Activated CD4-positive, alpha-beta T cell treated with anti-CD3 and anti-CD28 coated beads for 36 hours (primary cell): ENCODE measurements at places on chromosomes 2 and 18.

DNA sequence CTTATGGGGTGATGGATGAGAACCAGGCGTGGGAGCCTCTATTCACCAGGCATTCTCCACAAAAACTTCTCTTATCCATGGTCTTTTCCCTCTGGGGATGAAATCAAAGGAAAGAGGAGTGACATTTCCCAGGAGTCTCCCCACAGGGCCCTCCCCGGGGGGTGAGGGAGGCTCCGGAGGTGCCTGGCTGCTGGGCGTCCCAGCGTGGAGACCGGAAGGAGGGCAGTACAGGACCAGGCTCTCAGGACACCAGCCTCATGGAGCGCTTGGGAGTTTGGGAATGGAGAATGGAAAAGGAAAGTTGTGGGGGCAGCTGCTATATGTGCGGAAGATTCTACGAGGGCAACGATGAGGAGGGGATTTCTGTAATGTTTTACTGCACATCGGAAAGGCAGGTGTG is 22.1 kb downstream of the CIB4 start:
- DNase-seq, result no peak

GRCh38 chr2:16553226-16553625 is 112.4 kb downstream of the CYRIA start:
- DNase-seq, result peak; percentile 40

- no peak for DNase-seq
Measured at GRCh38 chr2:241788135-241788534, 11.5 kb downstream of the GAL3ST2 start.

DNA sequence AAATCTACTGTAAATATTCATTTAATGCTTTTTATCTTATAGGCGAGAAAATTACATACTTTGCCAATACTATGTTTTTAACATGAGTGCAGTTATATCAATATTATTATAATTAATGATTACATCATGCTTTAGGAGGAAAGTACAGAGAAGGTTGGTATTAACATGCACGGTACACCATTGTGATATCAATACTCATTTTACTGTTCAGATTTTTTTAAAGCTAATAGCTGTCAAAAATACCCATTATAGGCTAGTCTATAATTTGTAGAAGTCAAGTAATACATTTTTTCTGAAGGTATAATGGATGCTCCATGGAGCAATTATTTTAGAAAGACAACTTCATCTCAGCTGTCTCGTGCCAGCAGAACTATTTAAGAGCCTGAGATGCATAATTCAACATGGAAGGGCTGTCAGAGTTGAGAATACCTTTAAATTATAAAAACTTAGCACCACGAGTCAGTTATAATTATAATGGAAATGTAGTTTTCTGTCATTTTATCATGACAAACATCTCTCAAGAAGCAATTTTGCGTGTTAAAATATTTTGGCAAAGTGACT is 1641.7 kb upstream of the ACVR2A start:
- DNase-seq, result no peak

DNA sequence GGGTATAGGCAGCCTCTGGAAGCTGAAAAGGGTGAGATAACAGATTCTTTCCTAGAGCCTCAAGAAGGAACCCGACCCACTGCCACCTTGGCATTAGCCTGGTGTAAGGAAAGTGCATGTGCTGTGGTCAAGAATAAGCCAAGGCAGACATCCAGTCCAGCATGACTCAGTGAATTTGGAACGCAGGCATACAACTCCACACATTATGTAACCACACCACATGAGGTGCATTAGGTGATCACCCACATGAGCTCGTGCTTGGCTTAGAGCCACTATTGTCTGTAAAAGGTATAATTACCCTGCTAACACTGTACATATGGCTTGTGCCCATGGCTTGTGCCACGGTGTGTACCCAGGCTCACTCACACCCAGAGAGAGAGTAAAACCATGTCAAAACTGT is 583.7 kb upstream of the HNMT start:
- DNase-seq, result no peak

- DNase-seq, result no peak
Measured at GRCh38 chr2:100887713-100888495, 68.0 kb downstream of the NPAS2 start.

DNA sequence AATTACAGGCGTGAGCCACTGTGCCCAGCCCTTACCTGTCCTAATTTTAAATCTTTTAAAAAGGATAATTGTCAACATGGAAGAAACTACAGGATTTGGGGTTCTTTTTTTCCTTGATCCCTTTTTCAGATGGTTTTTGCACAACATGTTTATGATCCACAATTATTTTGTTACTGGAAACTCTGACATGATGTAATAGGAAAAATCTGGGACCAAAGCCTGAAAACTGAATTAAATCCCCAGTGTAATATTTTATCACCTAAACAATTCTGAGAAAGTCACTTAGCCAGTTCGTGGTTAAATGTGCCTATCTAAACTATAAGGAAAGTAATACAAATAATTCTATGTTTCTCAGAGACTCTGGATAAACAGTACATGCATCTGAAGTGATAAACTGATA is 1649.7 kb downstream of the LRP1B start:
- DNase-seq, result no peak

DNA sequence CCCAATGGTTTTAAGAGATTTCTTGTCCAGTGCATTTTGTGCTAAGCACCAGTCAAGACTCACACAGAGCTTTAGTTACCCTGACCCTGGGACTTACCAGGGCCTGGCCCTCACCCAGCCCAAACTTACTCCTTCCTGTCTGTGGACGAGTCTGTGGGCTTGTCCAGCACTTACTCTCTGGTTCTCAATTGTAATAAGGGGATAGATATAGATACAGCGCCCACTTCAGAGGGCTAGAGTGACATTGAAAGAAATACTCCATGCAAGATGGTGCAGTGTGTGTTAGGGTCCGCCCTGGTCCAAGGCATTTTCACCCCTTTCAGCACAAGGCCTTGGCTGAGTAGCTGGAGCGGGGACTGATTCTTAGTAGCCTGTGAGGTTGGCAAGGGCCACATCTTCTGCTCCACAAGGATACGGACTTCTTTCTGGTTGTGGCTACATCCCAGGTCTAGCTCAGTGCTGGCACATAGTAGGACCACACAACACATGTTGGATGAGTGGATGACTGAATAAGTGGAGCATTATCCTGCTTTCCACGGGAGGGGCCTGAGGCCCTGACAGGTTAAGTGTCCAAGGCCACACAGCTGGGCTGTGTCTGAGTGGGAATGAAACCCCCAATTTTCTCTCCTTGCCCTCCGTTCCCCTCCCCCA is 3.8 kb upstream of the ARID5A start:
- DNase-seq, result peak; percentile 11

GRCh38 chr2:157971702-157972101 is 95.6 kb upstream of the ACVR1 start:
- DNase-seq, result no peak

GRCh38 chr2:110717734-110718133 is 14.6 kb upstream of the ACOXL start:
- no peak for DNase-seq

- no peak for DNase-seq
Measured at GRCh38 chr2:97857553-97857952, 138.2 kb downstream of the TMEM131 start.

- DNase-seq, result no peak
Measured at GRCh38 chr2:130843321-130843985, 6.7 kb downstream of the ARHGEF4 start.

DNA sequence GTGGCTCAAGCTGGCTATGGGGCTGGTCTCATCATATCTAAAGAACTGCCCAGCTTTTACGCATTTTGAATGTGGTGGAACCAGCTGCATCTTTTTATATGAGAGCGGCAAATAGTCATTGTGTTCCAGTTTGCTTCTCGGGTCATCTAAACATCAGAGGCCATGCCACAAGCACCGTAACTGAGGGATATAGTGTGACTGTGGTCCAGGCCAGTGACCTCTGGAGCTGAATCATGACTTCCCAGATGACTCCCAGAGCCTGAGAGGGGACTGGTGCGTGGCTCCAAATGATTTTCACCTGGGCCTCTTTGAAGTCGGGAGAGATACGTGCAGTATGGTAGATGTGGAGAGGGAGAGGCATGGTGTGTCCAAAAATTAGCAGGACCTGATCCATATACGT is 271.0 kb downstream of the NEDD4L start:
- no peak for DNase-seq

DNA sequence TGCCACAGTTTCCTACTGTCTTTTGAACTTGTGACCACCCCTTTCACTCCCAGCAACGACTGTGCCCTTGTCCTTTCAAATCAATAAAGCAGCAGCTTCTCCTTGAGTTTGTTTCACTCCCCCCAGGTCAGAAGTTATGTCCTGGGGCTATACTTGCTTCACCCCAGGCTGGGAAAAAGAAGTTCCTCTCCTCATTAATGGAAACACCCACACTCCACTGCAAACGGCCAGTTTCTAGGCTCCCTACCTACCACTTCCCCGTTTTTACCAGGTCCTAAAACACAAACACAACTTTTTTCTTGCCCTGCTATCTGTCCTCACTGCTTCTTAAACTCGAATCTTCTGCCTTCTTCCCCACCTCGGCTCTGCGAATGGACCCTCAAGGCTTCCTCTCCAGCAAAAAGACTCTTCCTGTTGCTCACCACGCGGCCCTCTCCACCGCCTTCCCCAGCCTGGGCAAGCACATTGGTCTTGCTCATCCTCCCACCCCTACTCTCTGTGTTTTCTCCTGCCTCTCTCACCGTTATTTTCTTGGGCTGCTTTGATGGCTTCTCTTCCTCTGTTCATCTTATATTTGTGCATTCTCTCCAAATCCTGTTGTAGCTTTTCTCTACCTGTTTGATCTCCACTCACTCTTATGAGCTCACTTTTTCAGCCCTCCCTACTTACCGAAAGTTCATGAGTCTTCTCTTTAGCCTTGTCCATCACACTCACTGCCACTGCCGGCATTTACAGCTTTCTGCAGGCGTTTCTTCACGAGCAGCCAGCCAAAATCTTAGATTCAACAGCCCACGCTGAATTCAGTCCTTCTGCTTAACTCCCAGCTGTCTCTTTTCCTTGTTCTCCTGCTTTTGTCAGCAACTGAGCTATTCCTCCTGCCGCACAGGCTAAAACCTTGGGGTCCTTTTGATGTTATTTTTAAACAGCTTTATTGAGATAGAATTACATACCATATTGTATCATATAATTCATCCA is 7.0 kb upstream of the SP5 start:
- DNase-seq, result no peak

GRCh38 chr2:233566141-233566956 is at the start of gene USP40:
Gene USP40, minus strand, starts transcription at chr2:233566782. Its CDS starts 1,228 bp downstream, at chr2:233565554.
- DNase-seq, result peak; percentile 72

- DNase-seq, result peak; percentile 33
Measured at GRCh38 chr2:224984637-224985036, 57.6 kb downstream of the DOCK10 start.

- DNase-seq, result no peak
Measured at GRCh38 chr2:126715576-126716406, 59.8 kb downstream of the GYPC start.

- no peak for DNase-seq
Measured at GRCh38 chr18:76958692-76959341, 136.5 kb downstream of the ZNF236 start.

DNA sequence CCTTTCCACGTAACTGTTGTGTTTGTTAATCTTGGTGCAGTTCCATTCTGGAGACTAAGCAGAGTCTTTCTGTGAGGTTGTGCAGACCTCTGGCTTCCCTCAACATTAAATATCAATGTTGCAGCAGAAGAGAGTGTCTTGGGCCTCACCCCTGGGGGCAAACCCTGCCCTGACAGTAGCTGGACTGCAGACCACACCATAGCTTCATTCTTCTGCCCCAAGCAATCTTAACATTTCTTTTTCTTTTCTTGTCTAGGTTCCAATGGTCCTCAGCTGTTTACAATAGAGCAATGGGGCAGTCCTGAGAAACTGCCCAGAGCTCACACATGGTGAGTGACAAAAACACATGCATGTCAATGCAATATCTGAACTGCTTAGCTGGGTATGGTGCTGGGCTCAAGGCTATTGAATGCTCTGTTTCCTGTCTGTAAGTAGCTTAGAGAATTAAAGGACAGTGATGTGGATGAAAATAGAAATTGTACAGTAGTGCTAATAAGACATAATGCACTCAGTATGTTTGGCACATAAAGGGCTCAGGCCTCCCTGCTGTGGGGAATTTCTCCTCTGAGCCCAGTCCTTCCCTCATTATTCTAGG is 237.6 kb downstream of the ALPK2 start:
- DNase-seq, result no peak

DNA sequence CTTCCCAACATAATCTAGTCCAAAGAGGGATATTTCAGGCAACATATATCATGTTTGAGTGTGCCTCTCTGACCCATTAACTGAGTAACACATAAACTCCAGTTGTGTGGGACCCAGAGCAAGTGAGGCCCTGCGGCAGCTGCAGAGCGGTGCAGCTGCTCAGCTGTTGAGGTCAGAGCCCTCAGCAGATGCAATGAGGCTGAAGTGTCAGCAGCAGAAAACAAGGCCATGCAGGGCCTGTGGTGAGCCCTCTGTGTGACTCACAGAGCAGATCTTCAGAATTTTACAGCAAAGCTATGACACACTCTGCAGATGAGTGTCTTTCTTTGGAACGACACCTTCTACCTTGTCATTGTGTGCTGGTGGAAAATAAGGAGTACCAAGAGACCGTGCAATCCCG is 168.5 kb downstream of the CBLN2 start:
- DNase-seq, result no peak

- peak; percentile 13 for DNase-seq
Measured at GRCh38 chr2:224722250-224722649, 6.1 kb upstream of the CCDC195 start.

DNA sequence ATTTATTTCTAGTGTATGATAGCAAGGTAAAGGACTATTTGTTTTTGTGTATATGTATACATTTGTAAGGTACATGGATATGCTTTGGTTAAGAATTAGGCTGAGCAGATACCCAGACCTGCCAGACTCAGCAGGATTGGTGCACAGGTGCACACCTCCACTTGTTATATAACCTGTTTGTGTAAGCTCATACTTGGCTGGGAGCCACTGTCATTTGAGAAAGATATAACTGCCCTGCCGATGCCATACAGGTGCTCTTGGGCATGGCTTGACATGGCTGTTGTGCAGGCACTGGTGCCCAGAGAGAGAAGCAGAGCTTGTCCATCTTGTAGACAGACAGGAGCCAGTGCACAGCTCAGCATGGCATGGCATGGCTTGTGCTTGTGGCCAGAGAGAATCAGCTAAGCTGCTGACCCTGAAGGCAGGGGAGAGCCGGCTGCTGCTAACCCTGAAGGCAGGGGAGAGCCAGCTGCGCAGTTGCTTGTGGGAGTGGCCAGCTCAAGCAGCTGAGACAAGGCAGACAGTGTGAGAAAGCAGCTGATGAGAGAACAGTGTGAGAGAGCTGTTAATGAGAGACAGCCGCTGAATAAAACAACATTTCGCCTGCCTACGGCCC is 136.5 kb downstream of the RNF144A start:
- no peak for DNase-seq

- DNase-seq, result peak; percentile 42
Measured at GRCh38 chr2:179049546-179050311, at the start of gene CCDC141. Gene CCDC141, minus strand, starts transcription at chr2:179050137. Its CDS starts 196 bp downstream, at chr2:179049941.

DNA sequence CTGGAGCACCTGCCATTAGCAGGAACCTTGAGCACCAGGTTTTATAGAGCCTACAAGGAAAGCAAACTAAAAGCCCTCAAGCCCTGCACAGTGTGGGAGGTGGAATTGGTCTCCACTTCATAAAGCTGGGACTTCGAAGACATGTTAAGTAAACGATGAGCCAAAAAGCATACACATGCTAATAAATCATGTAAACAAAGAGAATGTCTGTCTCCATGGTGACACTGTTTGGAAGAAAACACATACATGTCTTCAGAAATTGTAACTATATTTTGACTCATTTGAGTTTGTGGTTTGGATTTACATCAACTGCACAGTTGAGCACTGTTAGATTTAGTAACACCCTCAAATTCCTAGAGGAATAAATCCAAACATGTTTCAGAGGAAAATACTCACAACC is 978.5 kb upstream of the LRRTM1 start:
- DNase-seq, result no peak
